ENCODE measurements at places on chromosomes 3 and 15.

DNA sequence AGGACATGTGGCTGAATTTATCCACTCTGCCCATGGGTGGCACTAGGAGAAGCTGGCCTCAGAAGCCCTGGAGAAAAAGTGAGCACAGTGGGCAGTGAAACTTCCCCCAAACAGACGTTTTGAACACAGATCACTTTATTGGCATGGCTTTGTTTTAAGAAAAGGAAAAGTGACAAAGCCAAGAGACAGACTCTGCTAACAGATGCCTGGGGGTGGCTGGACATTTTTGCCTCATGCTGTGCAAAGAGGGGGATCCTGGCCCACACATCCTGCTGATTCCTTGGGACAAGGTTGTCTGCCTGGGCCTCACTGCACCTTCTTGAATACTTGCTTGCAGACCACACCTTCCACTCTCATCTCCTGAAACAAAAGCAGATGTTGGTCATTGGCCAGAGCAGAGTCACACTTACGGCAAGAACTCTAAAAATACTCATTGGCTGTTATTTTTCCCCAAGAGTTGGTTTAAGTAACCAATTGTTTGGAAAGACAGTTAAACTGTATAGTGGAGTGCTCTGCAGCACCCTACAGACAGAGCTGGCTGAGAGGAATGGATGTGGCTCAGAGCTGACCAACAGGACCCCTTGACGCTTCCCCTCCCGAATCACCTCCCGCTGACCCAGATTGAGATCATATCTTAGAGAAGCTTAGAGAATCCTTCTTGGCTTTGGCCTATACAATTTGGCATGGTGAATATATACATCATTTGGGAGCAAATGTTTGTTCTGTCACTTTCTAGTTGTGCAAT, 22.0 kb downstream of the RBP1 start:
- no peak for DNase-seq

- no peak for DNase-seq
These were observed 174.6 kb downstream of the KLHL25 start for GRCh38 chr15:85619992-85620689.

GRCh38 chr3:134284438-134284837, 33.8 kb upstream of the RYK start:
- DNase-seq: no peak

DNA sequence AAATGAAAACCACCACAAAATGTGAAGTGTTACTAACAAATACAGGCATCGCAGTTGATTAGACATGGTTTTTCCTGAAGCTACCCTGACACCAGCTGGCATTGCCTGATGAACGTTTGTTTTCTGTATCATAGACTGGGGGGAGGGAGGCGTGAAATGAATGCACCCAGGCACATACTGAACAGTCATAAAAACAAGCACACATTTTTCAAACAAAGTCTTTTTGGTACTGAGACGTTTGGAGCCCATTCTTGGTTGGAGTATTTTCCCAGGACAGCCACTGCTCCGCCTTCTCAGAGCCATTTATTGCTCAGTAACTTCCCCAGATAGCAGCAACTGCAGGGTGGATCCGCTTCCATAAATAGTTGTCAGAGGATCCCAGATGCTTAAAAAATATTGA, 52.4 kb downstream of the KLF13 start:
- DNase-seq: no peak

GRCh38 chr3:115321400-115321805, 174.3 kb upstream of the ZBTB20 start:
- no peak for DNase-seq

GRCh38 chr3:123201223-123201556, 553 bp upstream of the SEC22A start:
- DNase-seq: no peak

GRCh38 chr3:187251599-187251998, 39.9 kb downstream of the MASP1 start:
- no peak for DNase-seq

- DNase-seq: no peak
These were observed 2.2 kb downstream of the ST6GAL1 start for GRCh38 chr3:186932281-186933181.

DNA sequence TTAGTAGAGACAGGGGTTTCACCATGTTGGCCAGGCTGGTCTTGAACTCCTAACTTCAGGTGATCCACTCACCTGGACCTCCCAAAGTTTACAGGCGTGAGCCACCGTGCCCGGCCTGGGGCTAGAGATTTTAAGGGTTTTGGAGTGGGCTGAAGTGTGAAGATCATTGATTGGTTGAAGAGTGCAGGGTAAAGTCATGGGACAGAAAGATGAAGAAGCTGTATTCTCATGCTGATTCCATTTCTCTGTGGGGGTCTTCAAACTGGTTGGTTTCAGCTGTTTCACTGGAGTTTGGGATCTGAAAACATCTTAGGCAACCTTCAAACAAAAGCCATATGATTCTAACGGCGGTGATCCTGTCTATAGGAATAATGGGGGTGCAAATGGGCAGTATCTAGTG, 52.1 kb downstream of the GATM start:
- DNase-seq: no peak

GRCh38 chr15:46677491-46677890, 1039.8 kb upstream of the SEMA6D start:
- no peak for DNase-seq

DNA sequence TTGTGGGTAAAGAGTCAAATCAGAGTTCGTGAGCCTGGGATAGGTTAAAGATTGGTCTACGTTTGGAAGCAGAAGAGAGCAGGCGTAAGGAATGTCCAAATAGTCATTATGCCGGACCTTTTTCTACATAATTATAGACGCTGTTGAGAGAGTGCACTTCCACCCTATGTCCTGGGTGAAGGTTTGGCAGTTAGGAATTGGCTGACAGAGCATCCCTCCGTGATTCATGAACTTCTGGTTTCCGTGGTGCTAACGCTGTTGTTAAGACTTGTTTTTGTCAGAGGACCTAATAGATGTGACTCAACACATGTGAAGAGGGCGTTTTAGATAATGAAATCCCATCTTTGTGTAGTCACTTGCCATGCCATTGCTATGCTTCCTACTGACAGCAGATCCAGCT, 1.1 kb downstream of the EAF1 start:
- DNase-seq: no peak

DNA sequence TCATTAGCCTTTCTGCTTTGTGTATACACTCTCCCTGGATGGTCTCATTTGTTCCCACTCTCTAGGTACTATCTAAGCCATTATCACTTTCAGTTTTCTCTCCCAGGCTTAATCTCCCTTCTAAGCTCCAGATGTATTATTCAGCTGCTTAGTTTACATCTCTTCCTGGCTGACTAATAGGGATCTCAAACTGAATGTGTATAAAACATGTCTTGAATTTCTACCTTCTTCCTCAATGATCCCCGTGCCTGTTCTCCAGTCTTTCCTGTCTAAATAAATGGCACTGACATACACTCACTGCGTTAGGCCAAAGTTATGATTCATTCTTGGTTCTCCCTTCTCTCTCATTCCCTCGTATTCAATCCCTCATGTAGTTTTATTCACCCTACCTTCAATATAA, 127.3 kb downstream of the NR2F2 start:
- no peak for DNase-seq

DNA sequence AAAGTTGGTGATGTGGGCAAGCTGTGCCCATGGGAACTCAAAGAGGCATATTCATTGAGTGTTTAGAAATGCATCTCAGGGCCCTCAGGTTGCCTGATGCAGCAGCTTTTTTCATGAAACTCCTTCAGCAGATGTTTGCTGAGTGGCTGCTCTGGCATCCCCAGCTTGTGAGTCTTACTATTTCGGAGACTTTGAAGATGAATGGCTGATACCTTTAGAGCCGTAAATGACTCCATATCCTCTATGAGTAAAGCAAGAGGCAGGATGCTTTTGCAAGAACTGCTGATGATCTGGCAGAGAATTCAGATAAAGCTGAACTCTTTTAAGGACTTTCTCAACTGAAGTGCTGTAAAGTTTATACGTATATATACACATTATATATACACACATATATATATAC, 384.3 kb downstream of the CACNA2D3 start:
- no peak for DNase-seq

DNA sequence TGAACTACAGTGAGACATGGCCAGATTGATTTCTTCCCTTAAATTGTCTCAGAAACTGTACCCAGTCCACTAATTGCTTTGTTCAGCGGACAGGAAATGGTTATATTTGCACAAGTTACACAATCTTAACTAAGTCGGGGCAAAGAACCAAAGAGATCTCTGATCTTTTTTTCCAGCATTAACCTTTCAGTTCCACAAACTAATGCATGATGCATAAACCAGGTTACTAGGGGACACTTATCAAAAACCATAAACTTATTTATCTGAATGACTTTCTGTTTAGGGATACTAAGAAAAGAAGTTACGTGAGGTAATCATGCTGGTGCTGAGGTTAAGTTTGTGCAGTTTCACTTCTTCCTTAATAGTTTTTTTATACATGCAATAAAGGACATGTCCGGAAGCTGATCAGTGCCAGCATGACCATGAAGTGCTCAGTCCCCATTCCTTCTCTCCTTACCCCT, 22.4 kb downstream of the FNDC3B start:
- no peak for DNase-seq

- no peak for DNase-seq
These were observed 955.3 kb downstream of the EPHA3 start for GRCh38 chr3:90062631-90063200.

DNA sequence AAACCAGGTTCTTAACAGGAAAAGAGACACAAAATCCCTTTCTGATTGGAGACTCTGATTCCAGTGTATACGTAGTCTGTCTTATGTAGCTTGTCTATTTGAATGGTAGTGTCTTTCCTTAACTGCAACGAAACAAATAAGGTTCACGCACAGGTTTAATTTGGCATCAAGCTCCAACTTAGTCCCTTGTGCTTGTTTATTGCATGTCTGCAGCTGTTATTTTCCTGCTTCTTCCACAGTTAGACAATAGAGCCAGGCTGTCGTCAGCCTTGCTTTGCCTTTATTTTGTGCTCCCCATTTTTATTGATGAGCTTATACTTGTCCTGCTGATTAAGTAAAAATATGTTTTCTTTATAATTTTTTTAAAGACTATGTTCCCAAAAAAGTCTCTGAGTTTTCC, 152.7 kb upstream of the CDIN1 start:
- DNase-seq: no peak

GRCh38 chr3:171586274-171586673, 126.1 kb upstream of the TNIK start:
- no peak for DNase-seq

- no peak for DNase-seq
These were observed 16.3 kb downstream of the COL6A6 start for GRCh38 chr3:130533247-130533646.

GRCh38 chr3:119893769-119894168, 111.9 kb downstream of the NR1I2 start:
- DNase-seq: no peak

GRCh38 chr3:45929042-45929679, 14.1 kb upstream of the CXCR6 start:
- peak; percentile 46 for DNase-seq

DNA sequence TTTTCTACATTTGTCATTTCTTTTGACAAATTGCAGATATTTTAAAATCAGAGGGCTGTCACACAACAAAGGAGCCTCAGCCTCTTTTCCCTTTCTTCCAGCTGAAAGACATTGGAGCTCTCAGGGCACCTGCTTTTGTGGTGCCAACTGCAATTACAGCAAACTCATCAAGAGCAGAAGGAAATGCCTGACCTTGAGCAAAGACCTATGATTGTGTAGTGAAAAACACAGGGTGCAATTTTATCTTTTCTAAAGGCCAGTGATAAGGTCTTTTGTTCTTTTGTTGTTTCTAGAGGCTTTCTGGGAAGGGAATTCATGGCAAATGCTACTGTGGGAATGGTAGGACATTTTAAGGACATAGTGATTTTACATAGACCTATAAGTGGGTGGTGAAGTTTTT, 214.3 kb downstream of the OXSM start:
- no peak for DNase-seq

- DNase-seq: no peak
These were observed 56.9 kb downstream of the PTPRG start for GRCh38 chr3:61618231-61618630.

DNA sequence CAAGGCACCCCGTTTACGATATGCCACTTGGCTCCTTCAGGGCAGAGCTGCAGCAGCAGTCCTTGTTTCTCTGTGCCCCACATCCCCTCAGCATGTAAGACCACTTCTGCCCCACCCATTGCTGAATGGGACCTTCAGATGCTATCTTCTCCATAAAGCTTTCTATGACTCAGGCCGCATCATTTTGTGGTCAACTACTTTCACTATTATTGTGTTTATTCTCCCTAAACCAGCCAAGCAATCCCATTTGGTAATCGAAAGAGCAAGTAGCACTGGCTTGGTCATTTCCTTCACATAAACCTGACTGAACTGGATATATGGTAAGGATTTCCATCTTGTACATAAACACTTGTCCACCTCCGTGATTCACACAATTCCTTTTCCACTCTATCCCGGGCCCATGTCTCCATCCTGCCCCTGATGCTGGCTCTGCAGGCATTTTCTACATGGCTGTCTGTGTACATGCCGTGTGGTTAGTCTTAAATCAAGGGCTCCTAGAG, 25.7 kb downstream of the LIPC start:
- no peak for DNase-seq

- peak; percentile 37 for DNase-seq
These were observed 73.0 kb downstream of the OXNAD1 start for GRCh38 chr3:16337856-16338540.

- DNase-seq: no peak
These were observed 461.9 kb upstream of the ONECUT1 start for GRCh38 chr15:53251996-53252395.

- DNase-seq: no peak
These were observed 9.1 kb downstream of the GHRL start for GRCh38 chr3:10283638-10284037.

DNA sequence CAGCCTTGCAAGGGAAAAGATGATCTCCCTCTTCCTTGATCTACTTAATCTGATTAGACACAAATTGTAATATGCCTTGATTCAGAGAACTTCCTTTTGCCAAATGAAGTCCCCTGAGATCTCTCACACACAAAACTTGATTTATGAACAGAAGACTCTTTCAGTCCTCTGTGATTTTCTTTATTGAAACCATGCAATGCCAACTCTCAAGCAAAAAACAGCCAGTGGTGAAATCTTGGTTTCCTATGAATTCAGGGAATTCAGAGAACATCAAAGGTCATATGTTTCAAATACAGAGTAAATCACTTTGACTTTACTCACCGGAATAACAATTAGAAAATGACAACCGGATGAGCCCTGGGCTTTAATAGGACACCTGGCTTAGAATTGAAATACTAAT, 211.7 kb downstream of the ABHD5 start:
- DNase-seq: no peak

DNA sequence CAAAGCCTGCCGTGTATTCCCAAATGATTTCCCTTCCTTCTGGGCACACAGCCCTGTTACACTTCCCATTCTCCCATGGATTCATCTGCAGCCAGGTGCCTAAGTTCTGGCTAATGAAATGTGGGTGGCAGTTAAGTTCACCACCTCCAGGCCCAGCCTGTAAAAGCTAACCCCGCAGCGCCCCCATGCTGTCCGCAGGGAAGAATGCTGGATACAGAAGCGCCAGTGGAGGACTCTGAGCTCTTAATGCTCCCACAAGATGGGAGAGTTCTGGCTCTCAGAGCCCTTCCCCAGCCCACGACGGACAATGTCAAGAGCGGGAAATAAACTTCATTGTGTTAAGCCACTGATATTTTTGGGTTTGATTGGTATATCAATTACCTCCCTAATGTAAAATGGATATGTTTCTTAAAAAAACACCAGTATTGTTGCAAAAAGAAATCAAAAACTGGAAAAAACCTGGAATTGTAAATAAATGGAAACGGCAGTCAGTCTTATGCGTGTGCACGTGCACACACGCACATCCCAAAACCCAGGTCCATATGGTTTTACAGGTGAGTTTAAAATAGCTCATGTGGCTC, 37.7 kb upstream of the FGD5 start:
- no peak for DNase-seq

GRCh38 chr3:159829056-159829455, 159.6 kb upstream of the IL12A start:
- DNase-seq: no peak

- DNase-seq: no peak
These were observed 561.4 kb downstream of the PYDC2 start for GRCh38 chr3:192022412-192022811.

Data from central memory CD8-positive, alpha-beta T cell (primary cell).